ENCODE measurements at places on chromosomes 1 and 21.
A peak's percentile ranks its signal among the peaks of the same experiment; 100 is the strongest.

GRCh38 chr1:80075351-80075750 lies 1068.8 kb upstream of the ADGRL4 start:
- no peak for DNase-seq

DNA sequence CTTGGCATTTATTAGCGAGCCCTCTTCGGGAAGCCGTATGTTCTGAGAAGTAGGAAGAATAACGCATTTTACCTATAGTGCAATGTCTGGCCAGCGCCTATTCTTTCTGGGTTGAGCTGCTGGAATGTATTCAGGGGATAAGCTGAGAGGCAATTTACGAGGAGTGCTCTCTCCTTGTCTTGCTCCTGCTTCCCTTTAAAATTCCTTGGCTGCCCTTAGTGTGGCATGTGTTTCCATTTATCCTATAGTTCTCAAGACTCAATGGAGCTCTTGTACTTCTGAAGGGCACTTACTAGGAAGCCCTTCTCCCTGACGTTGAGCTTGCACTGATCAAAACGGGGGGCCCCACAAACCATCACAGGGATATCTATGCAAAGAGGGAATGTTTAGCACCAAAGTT lies 364.6 kb downstream of the DISC1 start:
- no peak for DNase-seq

DNA sequence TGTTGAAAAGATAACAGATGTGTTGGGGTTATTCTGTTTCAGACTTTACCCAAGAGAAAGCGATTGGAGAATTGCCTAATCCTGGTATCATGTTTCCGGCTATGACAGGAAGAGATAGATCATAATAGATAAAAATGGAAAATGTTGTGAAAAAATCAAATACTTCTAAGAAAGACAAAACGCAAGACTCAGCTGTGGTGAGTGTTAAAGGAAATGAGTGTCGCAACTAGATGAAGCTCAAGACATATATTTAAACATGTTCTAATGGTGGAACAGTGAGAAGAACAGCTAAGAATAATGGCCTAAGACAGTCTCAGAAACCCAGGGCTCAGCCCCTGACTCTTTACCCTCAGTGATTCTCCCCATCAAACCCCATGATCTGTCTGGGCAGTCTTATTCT lies 426.7 kb upstream of the RUNX1 start:
- no peak for DNase-seq

- DNase-seq = no peak
Observed at GRCh38 chr1:195328102-195328501, 1280.1 kb downstream of the KCNT2 start.

DNA sequence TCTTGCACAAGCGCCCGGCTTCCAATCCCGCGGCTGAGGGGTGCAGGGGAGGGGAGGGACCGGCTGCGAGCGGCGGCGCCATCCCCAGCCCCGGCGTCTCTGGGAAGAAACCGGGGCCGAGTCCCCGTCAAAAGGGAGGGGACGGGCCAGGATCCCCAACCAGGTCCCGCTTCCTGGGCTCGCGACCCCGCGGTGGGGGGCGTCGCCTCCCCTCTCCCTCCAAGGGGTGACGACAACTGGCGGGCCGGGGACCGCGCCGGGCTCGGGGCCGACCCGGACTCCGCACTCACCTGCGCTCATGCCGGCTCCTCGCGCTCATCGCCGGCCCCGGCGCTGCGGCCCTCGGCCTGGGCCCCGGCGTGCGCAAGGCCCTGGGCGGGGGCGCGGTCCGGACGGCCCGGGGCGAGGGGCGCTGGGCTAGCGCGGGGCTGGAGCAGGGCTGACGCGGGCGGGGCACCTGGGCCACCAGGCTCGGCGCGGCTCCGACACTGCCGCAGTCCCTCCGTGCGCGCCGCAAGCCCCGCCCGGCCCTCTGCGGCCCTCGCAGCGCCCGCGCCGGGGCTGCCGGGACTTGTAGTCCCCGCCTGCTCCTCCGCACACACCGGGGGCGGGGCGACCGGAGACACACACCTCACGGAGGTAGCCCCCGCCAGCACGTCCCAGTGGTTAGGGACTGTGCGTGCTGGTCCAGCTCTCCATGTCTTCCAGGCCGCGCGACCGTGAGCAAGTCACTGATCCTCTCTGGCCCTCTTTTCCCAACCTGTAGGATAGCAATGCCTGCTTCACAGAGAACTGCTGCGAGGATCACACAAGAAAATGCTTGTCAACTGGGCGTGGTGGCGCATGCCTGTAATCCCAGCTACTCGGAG lies at the start of gene ATP13A2:
TSS of gene ATP13A2 (minus strand) at position 490 of the 869 bp plus-strand sequence. CDS start at position 300, 190 bp downstream.
- peak; percentile 76 for DNase-seq

- peak; percentile 47 for DNase-seq
Observed at GRCh38 chr1:246971090-246971721, 36.7 kb downstream of the ZNF695 start.

DNA sequence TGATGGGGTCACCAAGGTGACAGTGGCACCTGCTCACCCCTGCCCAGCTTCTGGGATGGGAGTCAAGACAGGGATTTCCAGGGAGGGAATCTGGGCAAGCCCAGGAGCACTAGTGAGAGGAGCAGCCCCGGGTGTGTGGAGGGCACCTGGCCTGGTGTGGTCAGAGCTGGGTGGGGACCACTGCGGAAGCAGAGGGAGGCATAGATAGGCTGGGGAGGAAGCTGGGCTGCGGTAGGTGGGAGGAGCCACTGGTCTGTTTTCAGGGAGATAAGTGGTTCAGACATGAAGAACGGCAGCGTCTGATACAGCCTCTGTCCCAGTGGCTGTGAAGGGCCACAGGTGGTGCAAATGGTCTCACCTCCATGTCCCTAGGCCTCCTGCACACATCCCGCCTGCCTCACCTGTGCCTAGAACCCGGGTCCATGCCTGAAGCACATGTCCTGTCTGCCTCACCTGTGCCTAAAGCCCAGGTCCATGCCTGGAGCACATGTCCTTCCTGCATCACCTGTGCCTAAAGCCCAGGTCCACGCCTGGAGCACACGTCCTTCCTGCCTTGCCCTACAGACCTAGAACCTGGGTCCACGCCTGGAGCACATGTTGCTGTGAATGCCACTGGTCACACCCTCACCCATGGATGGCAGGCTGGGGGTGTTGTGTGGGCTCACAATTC lies 325.9 kb upstream of the AJAP1 start:
- DNase-seq = no peak

- DNase-seq = no peak
Observed at GRCh38 chr1:12508849-12509248, 109.2 kb downstream of the DHRS3 start.

GRCh38 chr1:69058454-69058853 lies 509.3 kb upstream of the LRRC7 start:
- no peak for DNase-seq

DNA sequence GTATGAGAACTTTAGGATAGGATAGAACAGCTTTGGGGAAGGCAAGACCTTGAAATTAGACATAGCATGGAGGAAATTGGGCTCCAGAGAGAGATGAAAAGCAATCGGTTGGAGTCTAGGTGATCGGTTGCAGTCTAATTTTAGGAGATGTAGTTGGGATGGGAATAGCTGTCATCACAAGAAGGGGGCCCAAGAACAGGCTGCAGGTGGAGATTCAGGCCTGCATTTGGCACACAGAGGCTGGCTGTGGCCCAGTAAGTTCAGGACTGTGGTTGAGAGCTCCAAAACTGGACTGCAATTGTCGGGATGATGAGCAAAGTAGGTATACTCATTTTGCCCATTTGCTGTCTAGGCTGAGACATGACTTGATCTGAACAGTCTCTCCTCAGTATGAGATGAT lies 301.3 kb upstream of the B3GALT2 start:
- no peak for DNase-seq

DNA sequence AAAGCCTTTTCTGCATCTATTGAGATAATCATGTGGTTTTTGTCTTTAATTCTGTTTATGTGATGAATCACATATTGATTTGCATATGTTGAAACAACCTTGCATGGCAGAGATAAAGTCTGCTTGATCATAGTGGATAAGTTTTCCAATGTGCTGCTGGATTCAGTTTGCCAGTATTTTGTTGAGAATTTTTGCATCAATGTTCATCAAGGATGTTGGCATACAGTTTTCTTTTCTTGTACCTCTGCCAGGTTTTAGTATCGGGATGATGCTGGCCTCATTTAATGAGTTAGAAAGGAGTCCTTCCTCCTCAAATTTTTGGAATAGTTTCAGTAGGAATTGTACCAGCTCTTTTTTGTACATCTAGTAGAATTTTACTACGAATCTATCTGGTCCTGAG lies 55.0 kb downstream of the COL24A1 start:
- DNase-seq = no peak

Data from CD4-positive, alpha-beta T cell treated with Interleukin-4 for 4 hours (primary cell).